Muscle of arm (tissue), 14 donors: ENCODE measurements at places on chromosomes 7 and 10. TPM values are rescaled to one million over a fixed set of nuclear protein-coding genes. Genes with fewer than 3 reads are reported as not detected.

AMZ1 gene
- 0.73 TPM for polyA plus RNA-seq

OR9A2 gene
- not detected for polyA plus RNA-seq

NEUROD6 gene
- 0.11 TPM for polyA plus RNA-seq

FAM20C gene
- polyA plus RNA-seq = 51.8 TPM

SEPTIN14 gene
- not detected for polyA plus RNA-seq

FOXI2 gene
- 0.05 TPM for polyA plus RNA-seq

ACHE gene
- polyA plus RNA-seq = 76.9 TPM

TDRD1 gene
- 0.12 TPM for polyA plus RNA-seq

CYP3A7 gene
- polyA plus RNA-seq = 0.24 TPM

SVOPL gene
- polyA plus RNA-seq = not detected

PYROXD2 gene
- 24.8 TPM for polyA plus RNA-seq

NUDT13 gene
- 4.4 TPM for polyA plus RNA-seq

PRLHR gene
- not detected for polyA plus RNA-seq

CDH23 gene
- not detected for polyA plus RNA-seq

PIP gene
- not detected for polyA plus RNA-seq

TMEM140 gene
- polyA plus RNA-seq = 13.5 TPM

RPEL1 gene
- not detected for polyA plus RNA-seq

TUBB8 gene
- not detected for polyA plus RNA-seq

CALHM1 gene
- polyA plus RNA-seq = not detected

XRCC2 gene
- 3.2 TPM for polyA plus RNA-seq

CUTC gene
- polyA plus RNA-seq = 15.5 TPM

GHRHR gene
- 2.3 TPM for polyA plus RNA-seq
